ENCODE measurements at places on chromosomes 3 and 15. TPM values are rescaled to one million over a fixed set of nuclear protein-coding genes. Genes with fewer than 3 reads are reported as not detected.

TRA2B gene
- total RNA-seq, result 74.2 TPM

TMOD3 gene
- 9.2 TPM for total RNA-seq

TOP2B gene
- 83.1 TPM for total RNA-seq

CLDND1 gene
- 38.1 TPM for total RNA-seq

EDC3 gene
- total RNA-seq, result 9.2 TPM

ZPLD1 gene
- total RNA-seq, result not detected

B3GALNT1 gene
- 7.0 TPM for total RNA-seq

CCDC39 gene
- total RNA-seq, result 0.26 TPM

LRRIQ4 gene
- not detected for total RNA-seq

C3orf80 gene
- 0.52 TPM for total RNA-seq

UNC13C gene
- not detected for total RNA-seq

FETUB gene
- not detected for total RNA-seq

SLC27A2 gene
- total RNA-seq, result 3.9 TPM

ZNF385D gene
- total RNA-seq, result 3.9 TPM

TMC3 gene
- 0.33 TPM for total RNA-seq

TMEM158 gene
- 6.9 TPM for total RNA-seq

MCTP2 gene
- total RNA-seq, result 28.5 TPM

DUOXA2 gene
- not detected for total RNA-seq

CCDC191 gene
- total RNA-seq, result 11.9 TPM

AHSG gene
- total RNA-seq, result not detected

EOMES gene
- total RNA-seq, result 0.52 TPM

GOLGA6B gene
- total RNA-seq, result not detected

TMEM40 gene
- not detected for total RNA-seq

SH3GL3 gene
- 2.3 TPM for total RNA-seq

CCR3 gene
- not detected for total RNA-seq

COL7A1 gene
- 2.3 TPM for total RNA-seq

UROC1 gene
- not detected for total RNA-seq

SAMD7 gene
- total RNA-seq, result not detected

ACOX2 gene
- 5.9 TPM for total RNA-seq

TMEM115 gene
- total RNA-seq, result 54.1 TPM

NRROS gene
- 0.66 TPM for total RNA-seq

SLC49A4 gene
- 20.8 TPM for total RNA-seq

SCAANT1 gene
- total RNA-seq, result not detected

CCDC54 gene
- total RNA-seq, result not detected

CHRNA7 gene
- total RNA-seq, result 4.4 TPM

TM4SF4 gene
- 149 TPM for total RNA-seq

SGO1 gene
- total RNA-seq, result not detected

GPR62 gene
- not detected for total RNA-seq

RTP1 gene
- not detected for total RNA-seq

HDC gene
- not detected for total RNA-seq

FBXL22 gene
- total RNA-seq, result not detected

NOX5 gene
- not detected for total RNA-seq

TGM5 gene
- not detected for total RNA-seq

SPATA12 gene
- total RNA-seq, result not detected

CACNA2D3 gene
- not detected for total RNA-seq

CLDN1 gene
- total RNA-seq, result 33.3 TPM

FBXW12 gene
- total RNA-seq, result 23.7 TPM

SLC35G2 gene
- total RNA-seq, result 7.3 TPM

DLL4 gene
- 3.6 TPM for total RNA-seq

POLQ gene
- total RNA-seq, result 0.66 TPM

TP63 gene
- not detected for total RNA-seq

XCR1 gene
- total RNA-seq, result not detected

SERPINI1 gene
- total RNA-seq, result 20.0 TPM

TRH gene
- total RNA-seq, result not detected

PLSCR5 gene
- total RNA-seq, result not detected

RBPMS2 gene
- total RNA-seq, result 0.26 TPM

DAZL gene
- total RNA-seq, result not detected

NANOGP8 gene
- total RNA-seq, result 1.6 TPM

GPR15 gene
- not detected for total RNA-seq

Measured in body of pancreas (tissue), 4 donors.